Dermis microvascular lymphatic vessel endothelial cell (primary cell): ENCODE measurements at places on chromosomes 11 and 22.

DNA sequence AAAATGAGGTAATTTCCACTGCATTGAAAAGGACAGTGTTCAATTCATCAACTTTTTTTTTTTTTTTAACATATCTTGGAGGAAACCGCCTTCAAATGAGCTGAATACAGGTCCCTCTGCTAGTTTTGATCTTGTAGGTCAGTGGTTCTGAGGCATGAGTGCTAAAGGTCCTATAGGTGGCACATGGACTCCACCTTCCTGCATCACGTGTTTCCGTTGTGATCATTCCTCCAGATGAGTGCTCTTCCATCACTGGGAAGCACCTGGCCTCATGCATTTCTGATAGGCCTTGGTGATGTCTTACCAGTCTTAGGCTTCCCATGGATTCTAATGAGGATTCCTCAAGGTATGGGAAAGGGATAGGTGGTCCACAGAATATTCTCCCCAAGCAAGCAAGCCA lies 37.8 kb downstream of the FDX1 start:
- DNase-seq = no peak

- DNase-seq = no peak
Observed at GRCh38 chr11:69312453-69313404, 18.8 kb downstream of the MYEOV start.

GRCh38 chr11:18705651-18706281 lies 7.2 kb downstream of the TMEM86A start:
- peak; percentile 21 for DNase-seq

DNA sequence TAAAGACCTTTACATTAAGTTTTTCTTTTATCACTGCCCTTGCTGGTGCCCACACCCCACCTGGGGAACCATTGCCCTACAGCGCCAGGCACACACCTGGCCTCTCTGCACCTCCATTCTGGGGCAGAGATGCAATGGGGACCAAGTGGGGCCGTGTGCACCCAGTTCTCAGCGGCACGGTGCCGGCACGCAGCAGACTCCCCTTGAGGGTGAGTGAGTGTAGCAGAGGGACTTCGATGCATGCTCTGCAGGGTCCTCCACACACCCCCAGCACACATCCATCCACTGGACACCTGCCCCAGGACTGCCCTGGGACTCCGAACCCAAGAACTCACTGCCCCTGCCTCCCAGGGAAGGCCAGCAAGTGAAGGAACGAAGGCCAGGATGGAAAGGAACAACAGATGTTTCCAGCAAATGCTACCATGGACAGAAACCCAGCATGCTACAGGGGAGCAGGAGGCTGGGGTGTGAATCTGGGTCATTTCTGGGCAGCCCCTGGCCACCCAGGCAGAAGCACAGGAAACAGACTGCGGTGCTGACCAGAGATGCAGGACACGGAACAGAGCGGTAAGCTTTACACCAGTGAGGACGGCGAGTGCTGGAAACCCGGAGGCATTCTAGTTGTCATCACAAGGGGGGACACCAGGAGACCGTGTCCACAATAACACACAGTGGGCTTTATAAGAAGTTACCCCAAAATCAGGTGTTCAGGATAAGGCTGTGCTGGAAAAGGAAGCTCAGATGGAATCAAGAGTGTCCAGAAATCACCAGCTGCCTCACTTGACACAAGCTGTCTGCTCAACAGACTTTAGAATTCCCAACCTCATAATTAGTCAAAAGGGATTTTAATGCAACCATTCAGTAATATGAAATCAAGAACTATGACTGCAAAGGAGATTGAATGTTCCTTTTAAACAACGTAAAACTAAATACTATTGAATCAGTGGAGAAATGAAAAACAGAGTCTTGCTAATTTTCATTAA lies 32.7 kb upstream of the MOB2 start:
- no peak for DNase-seq

- DNase-seq = no peak
Observed at GRCh38 chr11:104776501-104777170, 121.6 kb downstream of the CASP12 start.
